ENCODE measurements at places on chromosomes 16 and 17. TPM values are rescaled to one million over a fixed set of nuclear protein-coding genes. Genes with fewer than 3 reads are reported as not detected.

The CAMKK1 gene
- 6.3 TPM for total RNA-seq

The TPSG1 gene
- total RNA-seq = not detected

The CHAD gene
- total RNA-seq = not detected

The NXPH3 gene
- total RNA-seq = 4.4 TPM
